ENCODE measurements at places on chromosomes 1 and 21.

DNA sequence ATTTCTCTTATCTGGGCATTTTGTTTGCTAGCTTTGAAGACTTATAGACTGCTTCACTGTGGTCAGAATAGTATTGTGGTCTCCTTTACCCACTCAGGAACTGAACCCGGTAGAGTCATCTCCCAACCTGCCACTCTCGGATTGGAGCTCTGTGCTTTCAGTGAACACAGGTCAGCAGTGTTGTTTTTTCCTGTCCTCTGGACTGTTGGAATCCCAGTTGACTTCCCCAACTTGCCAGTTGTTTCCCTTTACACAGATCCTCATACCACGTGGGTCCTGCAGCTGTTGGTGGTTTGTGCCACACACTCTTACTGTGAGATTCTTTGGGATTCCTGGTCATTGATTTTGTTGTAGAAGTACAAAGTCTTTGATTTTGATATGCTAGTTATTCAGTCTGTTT lies 214.1 kb downstream of the DYRK1A start:
- no peak for DNase-seq

- DNase-seq: no peak
Observed at GRCh38 chr21:31087639-31088473, 49.6 kb upstream of the KRTAP19-8 start.

- no peak for DNase-seq
Observed at GRCh38 chr1:92961896-92962752, 862 bp upstream of the DIPK1A start.

DNA sequence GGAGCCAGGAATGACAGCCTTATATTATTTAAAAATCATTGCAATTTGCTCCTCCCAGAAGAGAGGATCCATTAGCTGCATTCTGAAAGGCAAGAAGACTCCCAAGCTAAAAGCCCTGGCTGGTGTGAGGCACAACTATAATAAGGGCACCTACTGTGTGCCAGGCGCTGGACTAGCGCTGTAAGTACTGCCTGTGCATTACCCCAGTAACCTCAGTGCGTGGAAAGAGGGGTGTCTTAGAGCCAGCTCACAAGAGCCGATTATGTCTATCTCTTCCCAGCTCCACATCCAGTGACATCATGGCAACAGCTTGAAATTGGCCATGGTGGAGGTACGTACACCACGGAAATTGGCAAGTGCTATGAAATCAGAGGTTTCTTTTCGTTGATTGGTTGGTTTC lies 141.7 kb upstream of the IRF2BP2 start:
- no peak for DNase-seq

GRCh38 chr21:36733857-36734256 lies 34.9 kb downstream of the SIM2 start:
- no peak for DNase-seq

DNA sequence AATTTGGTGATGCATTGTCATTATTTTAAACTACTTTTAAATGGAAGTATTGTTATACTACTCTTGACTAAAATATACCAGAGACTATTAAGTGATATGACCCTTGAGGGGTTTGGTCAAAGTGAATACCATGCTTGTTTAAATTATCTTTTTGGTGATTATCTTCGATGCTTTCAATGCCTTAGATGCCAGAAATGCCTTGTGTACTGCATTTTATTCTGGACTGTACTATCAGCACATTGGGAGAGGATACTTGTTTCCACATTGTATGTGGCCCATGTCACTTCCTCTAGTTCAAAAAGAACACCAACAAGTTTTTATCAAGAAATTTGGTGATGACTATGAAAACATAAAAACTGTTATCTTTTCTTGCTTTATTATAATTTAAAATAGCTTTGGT lies 16.3 kb downstream of the MAP3K7CL start:
- DNase-seq: no peak

GRCh38 chr1:10755970-10756521 lies 40.4 kb downstream of the CASZ1 start:
- peak; percentile 6 for DNase-seq

- no peak for DNase-seq
Observed at GRCh38 chr1:22888320-22889075, 84.2 kb downstream of the LACTBL1 start.

- no peak for DNase-seq
Observed at GRCh38 chr1:192592981-192593708, 17.6 kb downstream of the RGS1 start.

DNA sequence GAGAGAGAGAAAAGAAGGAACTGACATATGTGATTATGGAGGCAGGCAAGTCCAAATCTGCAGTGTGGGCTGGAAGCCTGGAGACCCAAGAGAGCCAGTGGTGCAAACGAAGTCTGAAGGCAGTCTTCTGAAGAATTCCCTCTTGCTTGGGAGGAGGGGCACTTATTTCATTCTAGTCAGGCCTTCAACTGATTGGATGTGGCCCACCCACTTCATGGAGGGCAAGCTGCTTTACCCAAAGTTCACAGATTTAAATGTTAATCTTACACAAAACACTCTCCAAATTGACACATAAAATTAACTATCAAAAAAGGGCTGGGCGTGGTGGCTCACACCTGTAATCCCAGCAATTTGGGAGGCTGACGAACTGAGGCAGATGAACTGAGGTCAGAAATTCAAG lies 103.5 kb upstream of the RAB3GAP2 start:
- DNase-seq: no peak

DNA sequence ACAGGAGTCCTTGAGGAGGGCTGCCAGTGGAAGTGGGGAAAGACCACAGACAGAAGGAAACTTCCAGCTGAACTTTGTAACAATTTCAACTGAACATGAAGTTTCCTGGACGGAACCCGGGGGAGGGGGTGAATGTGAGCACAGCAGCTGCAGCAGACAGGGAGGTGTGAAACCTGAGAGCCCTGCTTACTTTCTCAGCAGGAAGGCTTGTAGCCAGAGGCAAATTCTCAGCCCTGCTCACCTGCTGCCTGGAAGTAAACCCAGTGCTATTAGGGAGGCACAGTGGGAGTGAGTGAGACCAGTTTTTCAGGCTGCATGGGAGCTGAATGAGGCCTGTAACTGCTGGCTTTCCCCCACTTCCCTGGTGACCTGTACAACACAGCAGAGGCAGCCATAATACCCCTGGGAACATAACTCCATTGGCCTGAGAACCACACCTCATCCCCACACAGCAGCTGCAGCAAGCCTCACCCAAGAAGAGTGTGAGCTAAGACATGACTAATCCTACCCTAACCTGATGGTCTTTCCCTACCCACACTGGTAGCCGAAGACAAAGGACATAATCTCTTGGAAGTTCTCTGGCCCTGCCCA lies 9.6 kb upstream of the SPRR2F start:
- DNase-seq: no peak

DNA sequence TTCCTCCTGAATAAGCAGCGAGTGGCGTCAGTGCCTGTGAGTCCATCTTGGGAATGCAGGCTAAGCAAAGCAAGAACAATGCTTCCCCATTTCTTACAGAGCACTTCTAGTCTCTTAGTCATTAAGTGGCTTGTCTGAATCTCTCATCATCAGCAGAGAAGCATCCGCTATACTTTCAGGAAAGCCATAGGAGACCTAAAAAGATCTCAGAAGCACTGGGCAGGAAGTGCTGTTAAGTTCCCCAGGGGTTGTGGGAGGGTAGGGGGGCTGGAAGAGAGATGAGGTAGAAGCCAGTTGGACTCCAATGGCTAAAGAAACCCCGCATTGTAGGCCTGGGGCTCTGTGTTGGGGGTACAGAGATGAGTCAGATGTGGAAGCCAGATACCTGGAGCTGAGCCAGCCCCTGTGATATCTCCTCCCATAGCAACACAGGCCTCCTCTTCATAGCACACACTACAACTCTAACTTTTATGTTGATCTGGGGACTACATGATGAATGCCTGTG lies 44.9 kb downstream of the SYT6 start:
- no peak for DNase-seq

DNA sequence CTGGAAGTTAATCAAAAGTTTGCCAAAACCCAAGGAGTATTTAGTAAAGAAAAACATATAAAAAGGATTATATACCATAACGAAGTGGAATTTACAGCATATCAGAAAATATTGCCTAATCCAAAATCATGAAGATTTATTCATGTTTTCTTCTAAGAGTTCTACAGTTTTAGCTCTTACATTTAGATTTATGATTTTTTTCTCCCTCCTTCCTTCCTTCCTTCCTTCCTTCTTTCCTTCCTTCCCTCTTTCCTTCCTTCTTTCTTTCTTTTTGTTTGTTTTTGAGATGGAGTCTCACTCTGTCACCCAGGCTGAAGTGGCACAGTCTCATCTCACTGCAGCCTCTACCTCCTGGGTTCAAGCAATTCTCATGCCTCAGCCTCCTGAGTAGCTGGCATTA lies 15.7 kb upstream of the PRSS38 start:
- no peak for DNase-seq

DNA sequence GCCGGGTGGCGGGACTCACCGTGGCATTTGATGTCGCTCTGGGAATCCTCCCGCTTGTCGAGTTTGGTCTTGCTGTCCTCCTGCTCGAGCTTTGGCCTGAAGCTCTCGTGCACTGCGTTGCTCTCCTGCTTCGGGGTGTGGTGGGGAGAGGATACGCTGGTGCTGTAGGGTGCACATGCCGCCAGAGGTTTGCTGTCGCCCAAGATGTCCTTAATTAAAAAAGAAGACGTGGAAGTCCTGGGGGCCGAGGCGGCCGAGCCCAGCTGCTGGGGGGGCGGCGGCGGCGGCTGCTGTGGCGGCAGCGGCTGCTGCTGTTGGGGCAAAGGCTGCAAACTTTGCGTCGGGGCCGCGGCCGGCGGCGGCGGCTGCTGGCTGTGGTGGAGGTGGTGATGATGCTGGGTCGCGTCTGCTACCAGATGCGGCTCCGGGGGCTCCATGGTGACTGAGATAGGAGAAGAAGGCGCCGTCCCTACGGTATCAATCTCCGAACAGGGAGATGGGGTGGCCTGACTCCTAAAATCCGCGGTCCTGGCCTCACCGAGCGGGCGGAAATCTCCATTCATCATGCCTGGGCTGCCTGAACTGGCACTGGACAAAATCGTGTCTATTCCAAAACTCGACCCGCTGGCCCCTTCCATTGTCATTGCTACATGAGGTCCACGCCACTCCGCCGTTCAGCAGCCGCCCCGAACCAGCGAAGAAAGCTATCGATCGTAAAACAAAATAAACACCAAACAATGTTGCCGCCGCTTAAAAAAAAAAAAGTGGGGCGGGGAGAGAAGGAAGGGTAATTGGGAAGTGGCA lies at the start of gene BARHL2:
TSS of gene BARHL2 (minus strand) at position 751 of the 804 bp plus-strand sequence. CDS start at position 644, 107 bp downstream.
- DNase-seq: no peak

DNA sequence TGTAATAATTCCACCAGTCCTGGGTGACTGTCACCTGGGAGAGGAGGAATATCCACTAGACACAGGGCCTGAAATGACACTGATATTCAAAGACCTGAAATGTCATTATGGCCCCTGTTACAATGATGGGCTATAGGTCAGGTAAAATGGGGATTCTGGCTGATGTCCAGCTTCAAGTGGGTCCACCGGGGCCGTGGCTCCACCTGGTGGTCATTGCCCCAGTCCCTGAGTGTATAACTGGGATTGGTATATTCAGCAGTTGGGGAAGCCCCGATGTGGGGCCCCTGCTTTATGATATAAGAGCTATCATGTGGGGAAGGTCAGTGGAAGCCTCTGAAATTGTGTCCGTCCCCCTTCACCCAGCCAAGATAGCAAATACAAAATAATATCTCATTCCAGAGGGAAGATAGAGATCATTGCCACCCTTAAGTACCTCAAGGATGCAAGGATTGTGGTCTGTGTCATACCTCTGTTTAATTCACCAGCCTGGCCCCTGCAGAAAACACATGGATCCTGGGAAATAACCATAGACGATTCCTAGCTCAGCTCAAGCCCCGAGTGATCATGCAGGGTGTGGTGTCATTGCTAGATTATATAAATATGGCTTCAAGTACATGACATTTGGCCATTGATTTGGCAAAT lies 19.4 kb downstream of the PLEKHO1 start:
- no peak for DNase-seq

- DNase-seq: no peak
Observed at GRCh38 chr1:242735323-242735722, 210.8 kb upstream of the PLD5 start.

GRCh38 chr1:206896261-206896660 lies 982 bp upstream of the IL24 start:
- no peak for DNase-seq

DNA sequence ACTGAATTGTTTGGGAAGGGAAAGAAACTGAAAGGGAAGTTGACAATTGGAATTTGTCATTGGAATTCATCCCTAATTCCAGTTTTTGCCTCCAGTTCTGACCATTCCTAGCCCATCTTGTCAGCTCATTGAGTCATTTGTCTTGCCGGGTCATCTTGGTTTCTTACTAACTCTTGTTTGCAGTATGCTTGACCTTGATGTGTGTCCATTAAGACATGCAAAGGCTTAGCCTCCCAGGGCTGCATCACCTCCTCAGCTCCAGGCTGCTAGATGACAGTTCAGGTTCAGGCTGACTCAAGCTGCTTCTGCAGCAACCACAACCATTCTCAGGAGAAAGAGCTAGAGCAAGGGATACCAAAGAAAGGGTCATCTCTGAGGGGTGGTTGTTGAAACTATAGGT lies 151.3 kb upstream of the PTGFR start:
- DNase-seq: peak; percentile 47

DNA sequence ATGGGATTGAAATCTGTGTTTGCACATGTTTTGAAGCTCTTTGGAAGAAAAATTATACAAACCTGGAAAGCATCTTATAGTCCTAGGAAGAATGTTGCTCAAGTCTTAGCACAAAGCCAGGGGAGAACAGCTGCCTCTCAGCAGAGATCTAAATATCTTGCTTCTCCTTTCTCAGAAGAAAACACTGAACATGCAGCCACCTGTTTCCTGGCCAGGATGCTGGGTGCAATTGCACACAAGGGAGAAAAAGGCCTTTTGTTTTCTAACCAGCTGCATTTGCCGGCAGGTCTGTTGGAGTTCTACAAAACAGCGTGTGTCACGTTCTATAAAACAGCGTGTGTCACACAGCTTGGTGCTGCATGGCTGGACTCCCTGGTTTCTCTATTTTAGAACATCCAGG lies 259.6 kb upstream of the PLD5 start:
- DNase-seq: no peak

GRCh38 chr1:167687919-167688519 lies 33.8 kb upstream of the MPZL1 start:
- peak; percentile 19 for DNase-seq

GRCh38 chr1:172946814-172947507 lies 103.8 kb downstream of the TNFSF18 start:
- DNase-seq: no peak

DNA sequence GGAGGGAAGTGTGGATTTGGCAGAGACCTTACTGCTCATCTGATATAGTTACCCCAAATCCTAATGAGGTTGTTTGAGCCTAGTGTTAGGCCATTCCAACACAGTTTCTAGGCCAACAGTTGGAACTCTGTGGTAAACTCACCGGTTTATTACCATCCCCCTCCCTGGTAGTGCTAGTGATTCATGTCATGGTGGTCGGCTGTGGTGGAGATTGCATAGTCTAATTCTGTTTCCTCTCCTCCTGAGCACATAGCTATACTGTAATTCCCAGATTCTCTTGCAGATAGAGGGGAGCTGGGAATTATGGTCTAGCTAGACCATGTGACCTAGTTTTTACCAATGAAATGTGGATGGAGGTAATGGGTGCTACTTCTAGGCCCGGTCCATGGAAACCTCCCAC lies 123.7 kb upstream of the KIF26B start:
- no peak for DNase-seq

- DNase-seq: no peak
Observed at GRCh38 chr1:174713796-174714195, 266.0 kb downstream of the GPR52 start.

Data from GM04503 (cell line).